ENCODE measurements at places on chromosomes 4 and X.

- DNase-seq, result no peak
Observed at GRCh38 chr4:16846540-16847117, 51.8 kb downstream of the LDB2 start.

DNA sequence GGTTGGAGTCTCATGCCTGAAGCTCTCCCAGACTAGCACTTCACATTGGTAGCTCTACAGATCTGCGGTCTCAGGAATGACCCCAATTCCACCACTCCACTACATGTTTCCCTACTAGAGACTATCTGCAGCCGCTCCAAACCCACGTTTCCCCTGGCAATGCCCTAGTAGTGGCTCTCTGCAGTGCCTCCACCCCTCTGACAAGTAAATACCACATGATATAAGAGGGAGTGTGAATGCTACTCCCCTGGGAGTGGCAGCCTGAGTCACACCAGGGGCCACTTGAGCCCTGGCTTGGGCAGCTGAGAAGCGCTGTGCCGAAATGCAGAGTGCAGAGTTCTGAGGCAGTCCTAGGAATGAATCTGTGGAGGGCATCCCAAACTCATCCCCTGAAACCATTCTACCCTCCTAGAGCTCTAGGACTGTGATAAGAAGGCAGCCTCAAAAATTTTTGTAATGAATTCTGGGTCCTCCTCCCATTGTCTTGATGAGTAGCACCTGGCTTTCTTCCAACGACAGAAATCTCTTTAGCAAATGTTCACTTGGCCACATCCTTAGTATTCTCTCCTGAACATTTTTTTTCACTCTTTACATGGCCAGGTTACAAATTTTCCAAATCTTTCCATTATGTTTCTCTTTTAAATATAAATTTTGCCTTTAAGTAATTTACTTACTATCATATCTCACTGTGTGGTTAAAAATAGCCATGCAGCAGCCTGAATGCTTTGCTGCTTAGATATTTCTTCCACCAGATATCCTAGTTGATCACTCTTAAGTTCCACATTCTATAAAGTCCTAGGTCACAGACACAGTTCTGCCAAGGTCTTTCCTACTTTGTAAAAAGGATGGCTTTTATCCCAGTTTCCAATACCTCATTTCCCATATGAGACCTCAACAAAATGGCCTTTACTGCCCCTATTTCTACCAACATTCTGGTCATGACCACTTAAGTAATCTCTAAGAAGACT is 160.2 kb upstream of the CPEB2 start:
- peak; percentile 46 for DNase-seq

GRCh38 chr4:19650903-19651864 is 600.5 kb upstream of the SLIT2 start:
- no peak for DNase-seq

DNA sequence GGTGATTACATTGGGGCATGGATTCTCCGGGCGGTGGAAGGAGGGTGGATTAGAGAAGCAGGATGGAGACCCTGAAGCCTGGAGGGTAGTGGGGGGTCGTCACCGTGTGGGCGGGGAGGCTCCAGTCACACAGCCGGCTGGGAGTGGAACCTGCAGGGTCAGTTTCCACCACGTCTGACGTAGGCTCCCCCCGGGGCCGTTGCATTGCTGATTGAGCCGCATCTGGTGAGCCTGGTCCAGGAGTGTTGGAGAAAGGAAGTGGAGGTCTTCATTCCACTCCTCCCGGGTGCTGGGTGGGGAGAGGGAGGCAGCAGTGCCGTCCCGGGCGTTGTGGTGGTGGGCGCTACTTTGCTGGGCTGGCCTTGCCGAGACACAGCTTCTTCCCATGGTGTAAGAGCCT is 28.1 kb downstream of the TBC1D14 start:
- DNase-seq, result no peak

DNA sequence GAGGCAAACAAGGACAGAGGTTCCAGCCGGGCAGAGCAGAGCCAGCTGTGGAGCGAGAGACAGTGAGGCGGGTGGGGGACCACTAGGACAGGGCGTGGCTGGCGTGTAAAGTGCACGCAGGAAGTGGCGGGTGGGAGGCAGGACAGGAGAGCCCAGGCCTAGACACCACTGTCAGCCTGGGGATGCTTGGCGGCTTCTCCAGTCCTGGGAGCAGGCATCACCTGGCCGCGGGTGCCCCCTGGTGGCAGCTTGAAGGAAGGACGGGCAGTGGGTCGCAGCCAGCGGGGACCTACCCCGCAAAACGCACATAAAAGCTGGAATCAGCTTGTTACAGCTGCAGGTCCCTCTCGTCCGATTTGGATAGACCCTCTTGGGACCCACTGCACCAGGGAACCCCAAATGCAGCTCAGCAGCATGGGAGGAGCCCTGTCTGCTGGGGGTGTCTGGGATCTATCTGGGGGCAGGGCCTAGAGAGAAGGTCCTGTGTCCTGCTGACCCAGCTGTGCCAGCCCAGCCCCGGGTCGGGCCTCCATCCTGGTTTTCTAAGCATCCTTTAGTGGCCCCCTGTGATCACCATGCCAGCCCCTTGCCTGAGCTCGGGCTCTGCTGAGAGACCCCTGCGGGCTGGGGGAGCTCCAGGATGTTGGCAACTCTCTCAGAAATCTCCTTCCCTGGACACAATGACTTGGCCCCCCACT is 57.7 kb downstream of the WFS1 start:
- peak; percentile 82 for DNase-seq

DNA sequence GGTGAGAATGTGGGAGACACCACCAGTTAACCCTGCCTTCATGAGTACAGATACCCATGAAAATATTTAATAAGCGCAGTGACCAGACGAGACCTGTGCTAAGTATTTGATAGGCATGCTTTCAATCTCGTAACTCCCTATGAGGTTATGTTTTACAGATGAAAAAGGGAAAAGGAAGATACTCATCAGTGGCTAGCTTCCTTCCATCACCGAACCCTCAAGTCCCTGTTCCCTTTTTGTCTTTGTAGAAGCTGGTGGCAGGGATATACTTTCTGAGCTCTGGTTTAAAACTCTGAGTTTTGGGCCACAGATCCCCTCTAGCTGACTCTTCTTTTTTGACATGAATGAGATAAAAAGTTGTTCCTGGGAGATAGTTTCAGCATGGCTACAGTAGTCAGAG is 26.3 kb downstream of the AFF1 start:
- DNase-seq, result no peak

- DNase-seq, result no peak
Observed at GRCh38 chr4:7581477-7581876, 146.7 kb upstream of the PSAPL1 start.

GRCh38 chrX:47587906-47588735 is 5.9 kb downstream of the TIMP1 start:
- DNase-seq, result no peak

GRCh38 chr4:45741897-45742296 is 382.0 kb downstream of the GABRG1 start:
- DNase-seq, result no peak

DNA sequence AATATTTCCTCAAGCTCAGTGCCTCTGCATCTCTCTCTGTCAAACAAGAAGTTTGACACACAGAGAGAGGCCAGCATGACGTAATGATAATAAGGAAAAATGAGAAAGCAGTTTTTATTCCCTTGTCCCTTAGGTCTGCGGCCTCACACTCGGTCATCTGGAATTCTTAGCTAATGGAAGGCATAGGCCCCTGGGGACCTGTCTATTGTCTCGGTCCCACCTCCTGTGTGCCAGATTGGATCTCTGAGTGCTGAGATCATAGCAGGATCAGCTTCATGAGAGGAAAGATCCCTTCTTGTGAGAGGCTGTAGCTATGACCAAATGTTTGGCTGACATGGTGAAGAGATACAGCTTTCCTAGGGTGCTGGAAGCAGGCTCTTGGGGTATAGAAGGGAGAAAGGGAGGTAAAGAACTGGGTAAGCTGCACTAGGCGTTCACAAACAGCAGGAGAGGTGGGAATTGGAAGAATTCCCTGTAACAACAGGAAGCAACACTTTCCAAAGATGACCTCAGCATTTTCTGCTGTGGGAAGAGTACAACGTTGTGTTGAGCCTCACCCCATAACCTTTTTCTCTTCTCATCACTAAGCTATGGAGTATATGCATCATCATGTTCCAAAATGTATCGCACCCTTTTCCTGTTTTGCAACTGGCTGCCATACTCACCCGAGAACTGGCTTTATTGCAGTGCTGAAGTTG is 20.2 kb downstream of the TMEM31 start:
- no peak for DNase-seq

- no peak for DNase-seq
Observed at GRCh38 chr4:38678078-38678477, 14.1 kb downstream of the KLF3 start.

- no peak for DNase-seq
Observed at GRCh38 chrX:22118161-22118830, 86.2 kb downstream of the PHEX start.

- DNase-seq, result no peak
Observed at GRCh38 chr4:167779280-167779679, 313.1 kb upstream of the ANXA10 start.

DNA sequence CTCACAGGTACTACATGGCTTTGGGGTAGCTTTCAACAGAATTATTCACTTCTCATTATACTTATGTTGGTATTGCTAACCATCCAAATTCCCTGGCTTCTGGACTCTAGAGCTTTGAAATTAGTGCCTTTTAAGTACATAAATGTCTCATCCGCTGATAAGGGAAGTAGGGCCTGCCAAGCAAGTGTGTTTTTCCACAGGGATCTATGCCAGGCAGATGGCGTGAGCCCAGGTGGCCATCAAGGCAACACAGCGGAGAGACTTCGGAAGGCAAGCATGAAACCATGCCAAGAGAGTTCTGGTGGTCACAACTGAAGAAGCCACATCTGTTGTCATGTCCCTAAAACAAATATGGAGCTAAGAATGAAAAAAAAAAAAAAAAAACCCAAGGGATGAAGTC is 503.1 kb upstream of the LCORL start:
- DNase-seq, result no peak

GRCh38 chr4:67680581-67681222 is 20.3 kb downstream of the UBA6 start:
- no peak for DNase-seq

Data from tibial artery (tissue), 4 donors.